ENCODE measurements at places on chromosomes 6 and 20.

DNA sequence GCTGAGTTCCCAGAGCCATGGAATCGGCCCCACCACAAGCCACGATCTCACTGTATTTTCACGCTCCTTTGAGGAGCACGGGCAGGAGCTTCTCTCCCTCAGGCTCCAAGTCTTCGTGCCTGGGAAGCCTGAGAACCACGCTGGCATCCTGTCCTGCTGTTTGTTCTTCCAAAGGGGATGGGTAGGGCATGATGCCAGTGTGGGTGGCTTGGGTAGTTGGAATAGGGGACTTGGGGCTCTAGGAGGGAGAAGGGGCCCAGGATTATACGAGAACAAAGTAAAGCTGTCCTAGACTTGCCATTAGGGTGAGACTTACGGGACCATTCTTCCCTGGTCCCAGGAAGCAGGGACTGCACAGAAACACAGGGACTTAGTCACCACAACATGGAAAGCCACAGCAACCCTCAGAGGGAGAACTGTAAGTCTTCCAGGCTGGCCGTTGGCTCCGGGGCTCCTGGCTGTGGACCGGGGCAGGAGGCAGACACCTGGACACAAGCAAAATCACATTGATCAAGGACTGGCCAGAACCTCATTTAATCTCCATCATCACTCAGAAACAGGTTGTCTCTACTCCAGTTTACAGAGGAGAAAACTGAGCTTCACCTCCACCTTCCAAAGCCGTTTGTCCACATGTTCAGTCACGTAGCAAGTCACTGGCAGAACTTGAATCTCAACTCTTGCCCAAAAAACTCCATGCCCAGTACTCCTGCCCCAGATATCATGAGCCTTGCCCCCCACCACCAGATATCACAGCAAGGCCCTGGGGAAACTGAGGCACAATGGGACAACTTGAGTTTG is 1.3 kb downstream of the CCN5 start:
- DNase-seq = no peak

- no peak for DNase-seq
These were observed 36.3 kb upstream of the TGM2 start for GRCh38 chr20:38201356-38201755.

DNA sequence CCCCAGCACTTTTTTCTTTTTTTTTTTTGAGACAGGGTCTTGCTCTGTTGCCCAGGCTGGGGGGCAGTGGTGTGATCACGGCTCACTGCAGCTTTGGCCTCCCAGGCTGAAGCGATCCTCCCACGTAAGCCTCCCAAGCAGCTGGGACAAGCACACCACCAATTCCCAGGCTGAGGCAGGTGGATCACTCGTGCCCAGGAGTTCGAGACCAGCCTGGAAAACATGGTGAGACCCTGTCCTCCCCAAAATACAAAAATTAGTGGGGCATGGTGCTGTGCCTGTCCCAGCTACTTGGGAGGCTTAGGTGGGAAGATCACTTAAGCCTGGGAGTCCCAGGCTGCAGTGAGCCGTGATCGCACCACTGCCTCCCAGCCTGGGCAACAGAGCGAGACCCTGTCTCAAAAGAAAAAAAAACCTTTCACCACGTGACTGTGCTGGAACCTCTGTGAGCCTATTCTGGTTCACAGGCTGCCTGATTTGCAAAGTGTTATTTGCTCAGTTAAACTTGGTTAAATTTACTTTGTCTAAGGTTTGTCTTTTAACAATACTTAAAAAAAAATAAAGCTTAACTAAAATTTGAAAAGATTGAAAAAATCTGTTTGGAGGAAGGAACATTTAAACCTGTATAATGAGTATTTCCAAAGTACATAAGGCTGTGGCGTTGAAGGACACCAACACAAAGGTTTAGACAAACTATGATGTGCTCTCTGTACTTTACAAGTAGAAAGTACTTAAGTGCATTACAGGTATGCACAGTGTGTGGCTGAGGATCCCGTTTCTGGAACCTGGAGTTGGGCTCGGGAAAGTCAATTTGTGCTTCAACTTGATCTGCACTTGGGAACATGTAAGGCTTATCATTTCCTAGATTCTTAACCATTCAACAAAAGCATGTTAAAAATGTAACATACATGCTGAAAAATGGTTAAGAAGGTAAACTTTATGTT is 55.0 kb downstream of the PPP1R3G start:
- DNase-seq = no peak

GRCh38 chr6:52876056-52876787 is 33.3 kb downstream of the GSTA3 start:
- DNase-seq = no peak

GRCh38 chr20:49455691-49456090 is 26.8 kb downstream of the KCNB1 start:
- DNase-seq = no peak

DNA sequence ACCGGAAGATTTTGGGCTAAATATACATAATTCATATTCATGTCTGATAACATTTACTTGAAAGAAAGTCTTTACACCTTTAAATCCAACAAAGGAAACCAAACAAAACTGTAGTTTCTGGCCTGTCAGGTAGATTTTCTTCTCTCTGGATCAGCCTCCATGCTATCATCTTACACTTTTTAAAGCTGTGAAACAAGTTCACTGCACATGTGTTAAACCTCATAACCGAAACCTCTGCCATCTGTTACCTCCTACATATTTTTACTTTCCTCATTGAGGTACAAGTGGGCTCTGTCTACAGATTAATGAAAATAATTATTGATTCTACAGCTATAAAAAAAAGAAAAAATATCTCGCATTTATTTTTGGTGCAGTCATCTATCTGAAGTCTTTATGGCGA is 149.9 kb downstream of the RALGAPA2 start:
- DNase-seq = no peak

DNA sequence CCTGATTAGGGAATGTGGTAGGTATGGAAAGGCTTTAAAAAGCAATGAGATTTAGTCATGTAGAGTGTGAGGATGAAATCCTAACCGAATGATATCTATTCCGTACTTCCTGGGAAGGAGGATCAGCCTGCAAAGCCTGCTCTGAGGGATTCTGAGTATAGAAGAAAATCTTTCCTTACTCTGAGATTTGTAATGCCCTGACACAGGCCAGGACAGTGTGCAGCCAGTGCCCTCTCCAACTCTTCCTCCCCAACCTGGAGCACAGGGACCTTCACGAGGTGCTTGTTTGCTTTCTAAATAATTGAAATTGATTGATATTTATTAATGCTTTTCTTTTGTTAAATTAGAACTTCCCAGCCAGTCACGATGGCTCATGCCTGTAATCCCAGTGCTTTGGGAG is 131.6 kb downstream of the ADGRG6 start:
- no peak for DNase-seq

- DNase-seq = no peak
These were observed 190.3 kb downstream of the ATXN1 start for GRCh38 chr6:16570946-16571345.
